ENCODE measurements at places on chromosomes 6 and 20. TPM values are rescaled to one million over a fixed set of nuclear protein-coding genes. Genes with fewer than 3 reads are reported as not detected.

GRCh38 chr20:51760905-51761546, 7.2 kb downstream of the ATP9A start:
- DNase-seq = no peak

The MCHR2 gene
- total RNA-seq = not detected

- peak; percentile 70 for DNase-seq
Measured at GRCh38 chr6:170152124-170152926, 138.6 kb downstream of the DLL1 start.

DNA sequence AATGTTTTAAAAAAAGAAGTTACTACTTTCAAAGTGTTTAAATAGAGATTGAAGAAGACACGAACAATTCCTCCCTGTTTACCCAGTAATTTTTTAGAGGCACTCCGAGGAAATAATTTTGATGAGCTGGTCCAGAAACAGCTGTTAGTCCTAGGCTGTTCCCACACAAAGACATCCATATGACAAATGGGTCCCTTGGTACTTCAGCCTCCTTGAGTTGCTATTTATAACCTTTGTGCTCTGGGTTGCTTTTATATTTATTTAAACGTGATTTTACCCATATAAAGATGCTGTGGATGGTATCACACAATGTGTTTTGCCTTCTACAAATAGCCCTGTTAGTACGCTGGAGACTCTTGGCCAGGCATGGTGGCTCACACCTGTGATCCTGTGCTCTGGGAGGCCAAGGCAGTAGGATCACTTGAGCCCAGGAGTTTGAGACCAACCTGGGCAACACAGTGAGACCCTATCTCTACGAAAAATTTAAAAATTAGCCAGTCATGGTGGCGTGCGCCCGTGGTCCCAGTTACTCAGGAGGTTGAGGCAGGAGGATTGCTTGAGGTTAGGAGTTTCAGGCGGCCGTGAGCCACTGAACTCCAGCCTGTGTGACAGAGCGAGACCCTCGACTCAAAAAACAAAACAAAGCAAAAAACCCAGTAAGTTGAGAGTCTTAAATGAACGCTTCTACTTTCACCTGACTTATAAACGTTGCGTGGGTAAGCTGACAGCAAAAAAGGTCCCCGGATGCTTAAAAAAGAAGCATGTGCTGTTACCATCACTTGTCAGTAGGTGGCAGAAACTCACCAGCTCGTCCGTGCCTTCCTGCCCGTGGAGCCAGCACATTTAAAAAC, 56.9 kb upstream of the ARMH2 start:
- DNase-seq = peak; percentile 58

All from heart left ventricle (tissue), 16 donors.